ENCODE measurements at places on chromosomes 1 and 21.
A peak's percentile ranks its signal among the peaks of the same experiment; 100 is the strongest.

DNA sequence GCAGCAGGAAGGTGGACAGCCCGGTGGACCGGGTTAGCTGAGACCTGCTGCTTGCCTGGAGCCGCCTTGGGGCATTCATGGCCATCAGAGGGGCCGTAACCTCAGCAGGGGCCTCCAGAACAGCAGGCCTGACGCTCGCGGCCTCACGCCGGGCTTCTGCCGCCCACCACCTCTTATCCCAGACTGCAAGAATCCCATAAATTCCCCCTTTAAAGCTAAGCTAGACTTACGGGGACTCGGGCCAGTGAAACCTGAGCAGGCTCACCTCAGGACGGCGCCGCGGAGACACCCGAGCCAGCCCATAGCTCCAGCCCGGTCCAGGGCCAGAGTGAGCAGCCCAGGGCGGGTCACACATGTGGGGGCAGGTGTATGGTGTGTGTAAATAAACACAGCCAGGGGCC lies 132.3 kb downstream of the GLIS1 start:
- no peak for DNase-seq

GRCh38 chr1:213983493-213984386 lies 4.0 kb upstream of the PROX1 start:
- DNase-seq, result no peak

- DNase-seq, result no peak
Measured at GRCh38 chr1:100575406-100575805, 37.5 kb downstream of the GPR88 start.

GRCh38 chr21:34670962-34671348 lies 2.2 kb downstream of the CLIC6 start:
- DNase-seq, result no peak

GRCh38 chr1:29121936-29122681 lies 1.6 kb downstream of the TMEM200B start:
- DNase-seq, result peak; percentile 22

DNA sequence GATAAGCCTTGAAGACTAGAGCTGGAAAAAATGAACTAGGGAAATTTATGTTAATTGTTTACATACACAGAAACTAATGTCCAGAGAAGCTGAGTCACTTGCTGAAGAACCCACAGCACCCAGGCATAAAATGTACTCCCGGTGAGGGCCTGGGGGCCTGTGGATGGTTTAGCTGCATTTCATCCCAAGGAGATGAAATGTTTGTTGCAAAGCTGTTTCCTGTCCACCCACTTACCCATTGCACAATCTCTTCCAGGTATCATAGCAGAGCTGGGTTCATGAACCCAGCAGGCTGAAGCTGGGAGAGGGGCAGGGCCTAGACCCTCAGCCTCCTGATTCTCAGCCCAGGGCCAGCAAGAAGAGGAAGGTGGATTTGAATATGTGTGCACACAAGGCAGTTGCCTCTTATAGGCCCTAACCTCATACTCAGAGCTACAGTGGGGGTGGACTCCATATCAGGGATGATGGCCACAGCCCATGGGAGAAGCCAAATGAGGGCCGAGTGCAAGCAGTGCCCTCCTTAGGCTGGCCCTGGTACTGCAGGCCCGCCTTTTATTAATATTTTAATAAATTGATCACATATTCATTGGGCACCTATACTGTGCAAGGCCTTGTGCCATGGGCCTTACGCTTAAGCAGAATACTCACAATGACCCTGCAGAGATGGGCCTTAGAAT lies 110.8 kb downstream of the LACTBL1 start:
- DNase-seq, result peak; percentile 77

DNA sequence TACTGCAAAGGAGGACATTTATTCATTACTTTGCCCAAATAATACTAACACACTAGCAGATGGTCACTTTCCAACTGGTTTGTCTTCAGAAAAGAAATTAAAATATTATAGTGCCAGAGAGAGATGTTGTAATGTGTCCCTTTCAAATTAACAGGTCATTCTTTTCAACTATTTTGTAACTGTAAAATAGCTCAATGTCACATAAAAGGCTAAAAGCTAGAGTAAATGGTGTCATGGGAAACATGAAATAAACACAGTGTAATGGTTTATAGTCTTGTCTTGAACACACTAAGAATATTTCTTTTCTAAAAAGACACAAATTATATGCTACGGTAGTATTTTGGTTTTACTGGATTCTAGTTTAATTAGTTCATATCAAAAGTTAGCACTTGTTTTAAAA lies 77.8 kb downstream of the ADGRL2 start:
- peak; percentile 60 for DNase-seq

DNA sequence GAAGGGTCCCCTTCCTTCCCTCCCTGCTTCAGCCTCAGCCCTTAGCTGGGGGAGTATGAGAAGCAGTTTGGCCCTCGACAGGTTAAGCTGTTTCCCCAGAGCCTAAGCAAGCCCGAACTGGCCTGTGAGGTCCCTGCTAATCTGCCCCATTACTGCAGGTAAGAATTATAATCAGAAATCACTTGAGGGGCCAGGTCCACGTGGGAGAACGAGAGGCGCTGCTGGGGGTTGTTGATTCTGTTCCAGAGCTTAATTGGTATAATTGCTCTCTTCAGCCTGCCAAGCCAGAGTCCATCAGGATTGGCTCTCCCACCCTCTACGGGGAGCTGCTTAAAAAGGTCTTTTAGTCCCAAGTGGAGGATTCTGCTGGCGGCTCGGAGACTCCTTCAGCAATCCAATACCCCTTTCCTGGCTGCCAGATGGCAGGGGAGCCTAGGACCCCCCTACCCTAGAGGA lies 70.8 kb downstream of the UBE2T start:
- DNase-seq, result peak; percentile 71

- DNase-seq, result no peak
Measured at GRCh38 chr1:214420341-214420740, 131.1 kb downstream of the PTPN14 start.

DNA sequence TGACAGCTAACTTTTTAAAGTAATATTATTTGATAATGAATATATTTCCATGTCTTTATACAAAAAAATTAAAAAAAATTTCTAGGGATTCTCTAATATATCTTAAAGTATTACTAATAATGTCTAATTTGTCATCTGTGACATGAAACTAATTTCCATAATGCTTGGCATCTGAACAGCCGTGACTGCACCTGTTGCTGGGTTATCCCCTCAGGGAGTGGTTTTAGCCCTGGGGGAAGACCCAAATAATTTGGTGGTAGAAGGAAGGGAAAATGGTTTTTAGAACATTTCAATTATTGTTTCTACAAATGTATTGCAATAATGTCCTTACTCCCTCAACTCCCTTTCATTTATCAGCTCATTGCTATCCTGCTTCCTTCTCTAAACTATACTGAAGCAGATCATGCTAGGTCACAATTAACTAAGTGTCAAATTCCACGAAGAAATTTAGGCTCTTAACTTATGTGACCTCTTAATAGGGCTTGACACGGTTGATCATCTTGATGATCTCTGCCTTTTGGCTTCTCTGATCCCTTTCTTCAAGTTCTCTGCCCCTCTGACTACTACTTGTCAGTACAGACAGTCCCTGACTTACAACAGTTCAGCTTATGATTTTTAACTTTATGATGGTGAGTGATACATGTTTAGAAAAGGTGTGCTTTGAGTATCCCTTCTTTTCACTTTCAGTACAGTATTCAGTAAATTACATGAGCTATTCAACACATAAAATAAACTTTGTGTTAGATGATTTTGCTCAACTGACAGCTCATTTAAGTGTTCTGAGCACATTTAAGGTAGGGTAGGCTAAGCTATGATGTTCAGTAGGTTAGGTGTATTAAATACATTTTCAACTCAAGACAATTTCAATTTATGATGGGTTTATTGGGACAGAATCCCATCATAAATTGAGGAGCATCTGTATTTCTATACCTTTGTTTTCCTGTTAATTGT lies 26.4 kb upstream of the DPH5 start:
- DNase-seq, result no peak

DNA sequence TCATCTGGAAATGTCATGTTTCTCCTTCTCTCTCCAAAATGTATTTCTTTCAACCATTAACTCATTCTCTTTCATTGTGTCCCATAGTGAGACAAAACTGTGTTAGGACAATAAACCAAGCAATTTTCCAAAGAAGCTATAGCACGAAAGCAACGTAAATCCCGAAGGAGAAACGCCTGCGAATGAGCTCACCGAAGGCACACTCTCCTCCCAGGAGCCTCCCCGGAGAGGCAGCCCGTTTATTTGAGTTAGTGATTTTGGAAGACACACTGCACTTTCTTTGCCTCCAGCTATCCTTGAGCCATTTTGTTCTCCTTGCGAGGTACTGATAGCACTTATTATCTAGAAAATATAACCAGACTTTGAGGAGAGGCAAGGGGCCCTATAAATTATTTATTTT lies 41.2 kb downstream of the RSPH1 start:
- no peak for DNase-seq

DNA sequence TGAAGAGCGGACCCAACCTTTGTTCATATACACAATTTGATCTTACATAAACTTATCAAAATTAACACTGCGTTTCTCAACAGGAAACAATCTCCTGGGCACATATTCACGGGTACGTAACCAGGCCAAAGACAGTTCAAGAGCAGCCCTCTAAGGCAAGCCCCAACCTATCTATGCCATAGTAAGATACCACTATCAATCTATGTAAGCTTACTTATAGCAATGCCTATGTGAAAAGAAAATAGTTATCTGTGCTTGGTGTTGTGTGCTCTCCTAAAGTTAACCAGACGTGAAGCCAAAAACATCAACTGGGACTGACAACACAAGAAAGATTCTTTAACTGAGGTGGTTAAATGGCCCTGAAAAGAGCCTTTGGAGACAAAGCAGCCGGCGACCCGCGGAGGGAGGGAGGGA lies 49.4 kb upstream of the BOLA1 start:
- DNase-seq, result no peak

DNA sequence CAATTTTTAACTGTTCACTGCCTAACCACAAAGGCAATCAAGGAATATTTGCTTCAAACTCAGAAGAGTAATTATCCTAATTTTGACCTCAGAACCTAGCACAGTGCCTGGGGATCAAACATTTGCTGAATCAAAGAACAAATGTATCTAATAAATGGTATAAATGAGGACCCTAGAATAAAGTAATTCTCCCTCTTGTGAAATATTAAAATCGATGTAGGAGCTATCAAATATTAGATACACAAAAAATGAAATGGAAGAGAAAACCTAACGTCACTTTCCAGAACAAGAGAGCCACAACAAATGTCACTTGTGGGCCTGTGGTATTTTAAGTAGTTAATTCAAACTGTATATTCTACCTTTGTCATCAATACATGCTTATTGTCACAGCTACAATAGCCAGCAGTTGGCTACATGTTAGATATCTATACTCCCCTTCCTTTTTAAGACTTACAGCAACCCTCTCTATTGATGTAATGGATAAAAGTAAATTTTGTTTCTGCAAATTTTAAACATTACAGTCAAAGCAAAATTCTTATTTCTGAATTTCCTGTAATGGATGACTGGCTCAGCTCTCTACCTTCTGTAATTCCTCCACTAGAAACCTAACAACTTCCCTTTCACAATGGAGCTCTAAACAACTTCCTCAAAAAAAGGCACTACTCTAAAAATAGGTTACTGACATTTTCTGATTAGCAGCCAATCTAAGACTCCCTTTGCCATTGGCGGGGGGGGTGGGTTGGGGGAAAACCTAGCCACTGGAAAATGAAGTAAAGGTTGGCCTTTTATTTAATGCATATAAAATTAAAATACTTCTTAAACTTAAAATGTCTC lies 37.6 kb downstream of the PUM1 start:
- DNase-seq, result no peak

DNA sequence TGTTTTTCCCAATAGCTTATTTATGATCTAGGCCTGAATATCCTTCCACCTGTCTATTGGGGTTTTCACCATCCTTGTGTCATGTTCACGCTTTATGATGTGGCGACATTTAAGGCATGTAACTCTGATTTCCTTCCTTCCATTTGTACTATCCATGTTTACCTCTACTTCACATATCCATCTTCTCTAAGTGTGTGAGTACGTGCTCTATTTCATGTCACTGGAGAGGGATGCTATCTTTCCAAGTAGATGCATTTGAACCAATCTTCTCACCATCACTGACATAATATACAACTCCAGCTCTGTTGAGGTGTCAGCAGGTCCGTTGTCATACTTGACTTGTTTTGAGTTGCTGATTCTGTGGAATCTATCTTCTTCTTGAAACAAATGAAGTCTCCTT lies 283.2 kb downstream of the PTBP2 start:
- DNase-seq, result no peak

DNA sequence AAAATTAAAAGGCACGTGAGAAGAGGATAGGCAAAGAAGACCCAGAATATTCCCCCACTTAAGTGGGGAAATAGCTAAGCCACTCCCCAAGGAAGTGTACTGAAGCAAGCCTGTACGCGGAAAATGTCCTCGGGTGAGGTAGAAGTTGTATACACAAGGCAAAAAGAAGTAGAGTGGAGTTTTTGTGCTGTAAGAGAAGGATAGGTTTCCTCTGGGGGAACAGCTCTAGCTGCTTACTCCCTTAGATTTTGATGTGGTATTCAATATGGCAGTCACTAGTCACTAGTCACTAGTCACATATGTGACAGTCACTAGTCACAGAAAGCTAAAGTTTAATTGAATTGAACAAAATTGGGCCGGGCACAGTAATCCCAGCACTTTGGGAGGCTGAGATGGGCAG lies 7.6 kb downstream of the TXNIP start:
- DNase-seq, result no peak

DNA sequence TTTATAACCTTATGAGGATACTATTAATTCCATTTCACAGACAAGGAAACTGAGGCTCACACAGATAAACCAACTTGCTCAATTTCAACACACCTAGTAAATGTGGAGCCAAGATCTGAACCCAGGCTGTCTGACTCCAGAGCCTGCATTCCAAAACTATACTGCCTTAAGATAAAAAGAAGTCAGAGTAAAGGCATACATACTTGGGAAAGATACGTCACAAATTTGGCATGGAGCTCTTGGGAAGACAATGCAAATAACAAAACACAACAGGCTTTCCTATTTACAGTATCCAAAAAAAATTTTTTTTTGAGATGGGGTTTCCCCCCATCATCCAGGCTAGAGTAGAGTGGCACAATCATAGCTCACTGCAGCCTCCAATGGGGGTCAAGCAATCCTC lies 5.9 kb downstream of the AKT3 start:
- DNase-seq, result no peak

GRCh38 chr21:42887326-42887725 lies 5.8 kb upstream of the NDUFV3 start:
- DNase-seq, result no peak

DNA sequence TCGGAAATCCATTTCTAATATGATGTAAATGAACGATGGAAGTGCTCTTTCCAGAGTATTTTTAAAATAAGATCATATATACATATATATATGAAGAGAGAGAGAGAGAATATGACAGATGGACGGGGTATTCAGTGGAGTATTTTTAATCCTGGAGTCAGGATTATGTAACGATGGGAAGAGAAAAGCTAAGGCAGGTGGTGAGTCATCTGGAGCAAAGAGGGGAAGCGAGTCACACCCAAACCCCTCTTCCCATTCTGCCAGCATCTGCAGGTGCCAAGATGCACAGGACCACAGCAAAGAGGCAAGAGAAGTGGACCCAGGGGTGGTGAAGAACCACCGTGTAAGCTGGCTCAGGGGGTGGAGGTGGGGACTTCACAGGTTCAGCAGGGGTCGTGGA lies 102.7 kb upstream of the GRIK3 start:
- peak; percentile 92 for DNase-seq

- no peak for DNase-seq
Measured at GRCh38 chr1:186878356-186878755, 49.6 kb downstream of the PLA2G4A start.

GRCh38 chr21:29261555-29262540 lies 36.9 kb upstream of the BACH1 start:
- no peak for DNase-seq
